Mesothelial cell of epicardium (in vitro differentiated cells): ENCODE measurements at places on chromosomes 3 and 15.

- DNase-seq: no peak
Observed at GRCh38 chr15:39886418-39886817, 33.6 kb downstream of the GPR176 start.

DNA sequence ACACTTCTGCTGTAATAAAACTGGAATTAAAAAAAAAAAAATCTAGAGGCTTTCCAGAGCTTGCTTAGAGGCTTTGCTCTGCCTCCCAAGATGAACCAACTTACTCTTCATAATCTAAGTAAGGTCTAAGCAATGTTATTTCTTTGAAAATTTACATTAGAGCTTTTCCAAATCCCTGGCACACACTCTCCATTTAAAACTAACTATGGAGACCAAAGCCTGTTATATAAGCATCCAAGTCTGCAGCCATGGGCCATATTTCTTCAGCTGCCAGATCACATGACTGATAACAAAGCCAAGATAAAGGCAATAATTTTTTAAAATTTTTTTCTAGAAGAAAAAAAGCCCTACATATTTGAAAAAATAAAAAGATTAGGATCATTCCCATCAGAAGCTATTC is 55.0 kb upstream of the ARHGEF3 start:
- no peak for DNase-seq

DNA sequence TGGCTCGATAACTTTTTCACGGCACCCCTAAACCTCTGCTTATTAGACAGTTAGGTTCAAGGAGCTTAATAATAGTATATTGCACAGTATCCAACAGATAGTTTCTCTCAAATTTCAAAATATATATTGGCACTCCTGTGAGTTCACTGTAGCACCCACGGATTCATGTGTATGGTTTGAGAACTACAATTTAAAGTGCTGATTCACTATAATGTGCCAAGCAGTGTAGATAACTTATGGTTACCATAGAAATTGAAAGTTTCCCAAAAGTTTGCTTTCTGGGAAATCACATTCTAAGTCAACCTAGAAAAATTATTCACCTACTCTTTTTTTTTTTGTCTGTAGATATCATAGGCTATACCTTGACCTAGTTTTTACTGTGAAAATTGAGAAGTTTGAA is 86.6 kb downstream of the GAP43 start:
- DNase-seq: no peak

- no peak for DNase-seq
Observed at GRCh38 chr15:55654561-55655031, 66.5 kb upstream of the PYGO1 start.

- no peak for DNase-seq
Observed at GRCh38 chr3:139689122-139689521, 11.3 kb upstream of the NMNAT3 start.

- DNase-seq: no peak
Observed at GRCh38 chr3:31958701-31959152, 22.3 kb downstream of the OSBPL10 start.

DNA sequence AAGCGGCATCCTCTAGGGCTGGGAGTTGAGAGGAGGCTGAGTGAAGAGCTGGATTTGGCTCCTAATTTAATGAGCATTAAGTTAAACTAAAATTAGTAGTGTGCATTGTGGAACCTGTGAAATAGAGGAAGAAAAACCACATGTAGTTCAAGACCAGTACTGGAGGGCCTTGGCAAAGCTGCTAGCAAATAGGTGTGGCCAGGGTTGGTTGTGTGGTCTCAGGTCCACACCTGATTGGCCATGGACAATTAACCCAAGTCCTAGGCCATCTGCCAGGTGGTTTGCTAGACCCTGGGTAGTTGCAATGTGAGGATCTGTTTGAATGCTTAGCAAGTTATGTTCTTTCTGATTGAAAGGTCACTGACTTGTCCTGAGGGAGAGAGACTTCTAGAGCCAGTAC is 275.5 kb downstream of the PDCD6IP start:
- DNase-seq: no peak

- no peak for DNase-seq
Observed at GRCh38 chr3:123337948-123338619, 110.8 kb downstream of the ADCY5 start.

- no peak for DNase-seq
Observed at GRCh38 chr15:80152896-80153876, at the start of gene FAH. TSS of gene FAH (plus strand) at chr15:80152999. CDS start at chr15:80153055, 56 bp downstream.

- no peak for DNase-seq
Observed at GRCh38 chr15:48052946-48053345, 67.8 kb upstream of the SLC24A5 start.

DNA sequence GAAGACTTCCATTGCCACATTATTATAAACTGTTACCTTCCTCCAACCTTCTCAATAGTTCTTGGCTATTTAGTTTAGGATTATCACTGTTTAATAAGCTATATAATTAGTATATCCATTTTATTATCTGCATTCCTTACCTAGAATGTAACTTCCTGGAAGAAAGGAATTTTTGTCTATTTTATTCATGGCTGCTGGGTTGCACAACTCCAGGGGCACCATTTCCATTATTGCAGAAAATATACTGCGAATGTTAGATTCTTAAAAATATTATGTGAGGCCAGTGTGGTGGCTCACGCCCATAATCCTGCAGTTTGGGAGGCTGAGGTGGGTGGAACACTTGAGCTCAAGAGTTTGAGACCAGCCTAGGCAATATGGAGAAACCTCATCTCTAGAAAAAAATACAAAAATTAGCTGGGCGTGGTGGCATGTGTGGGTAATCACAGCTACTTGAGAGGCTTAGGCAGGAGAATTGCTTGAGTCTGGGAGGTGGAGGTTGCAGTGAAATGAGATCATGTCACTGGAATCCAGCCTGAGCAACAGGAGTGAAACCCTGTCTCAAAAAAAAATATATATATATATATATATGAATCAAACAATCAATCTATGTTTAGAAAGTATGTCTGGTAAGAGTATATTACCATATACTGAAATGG is 19.9 kb downstream of the CLDN1 start:
- no peak for DNase-seq

DNA sequence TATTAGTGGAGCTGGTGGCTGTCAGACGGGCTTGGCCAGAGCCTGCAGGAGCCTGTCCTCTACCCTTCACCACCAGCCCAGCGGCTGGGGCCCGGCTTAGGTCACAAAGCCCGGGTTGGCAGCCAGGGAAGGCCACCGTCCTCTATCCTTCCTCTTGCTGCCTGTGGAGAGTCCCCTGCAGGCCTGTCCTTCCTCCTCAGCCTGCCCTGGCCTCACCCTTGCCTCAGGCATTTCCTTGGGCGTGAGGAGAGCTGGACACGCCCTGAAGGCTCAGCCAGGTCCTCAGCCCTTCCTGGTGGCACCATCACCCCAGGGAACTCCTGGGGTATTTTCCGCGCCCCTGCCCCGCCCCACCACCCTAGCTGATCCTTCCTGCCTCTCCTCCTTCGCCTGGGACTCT is 7.7 kb downstream of the CHAC1 start:
- DNase-seq: no peak

GRCh38 chr3:55720614-55721013 is 233.5 kb upstream of the WNT5A start:
- no peak for DNase-seq

- no peak for DNase-seq
Observed at GRCh38 chr3:149042789-149043386, 43.4 kb downstream of the HLTF start.

DNA sequence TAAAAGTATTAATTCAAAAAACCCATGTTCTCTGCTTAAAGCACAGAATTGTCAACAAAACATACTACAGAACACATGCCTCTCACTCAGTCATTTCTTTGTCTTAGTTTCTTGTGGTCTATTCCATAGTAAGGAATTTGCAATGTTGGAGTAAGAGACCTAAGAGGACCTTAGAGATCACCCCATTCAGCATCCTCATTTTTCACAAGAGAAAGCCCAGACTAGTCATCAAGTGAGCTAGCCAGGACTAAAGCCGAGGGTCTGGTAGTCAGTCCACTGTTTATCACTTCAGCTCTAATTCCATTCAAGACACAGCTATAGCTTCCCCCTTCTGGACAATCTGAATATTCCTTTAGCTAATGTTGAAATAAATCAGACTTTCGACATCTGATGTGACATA is 601.1 kb downstream of the FHIT start:
- no peak for DNase-seq

- DNase-seq: no peak
Observed at GRCh38 chr3:25775936-25776335, 7.3 kb downstream of the NGLY1 start.

- no peak for DNase-seq
Observed at GRCh38 chr15:29787767-29788166, 34.5 kb downstream of the TJP1 start.
